ENCODE measurements at places on chromosomes 1 and 21. TPM values are rescaled to one million over a fixed set of nuclear protein-coding genes. Genes with fewer than 3 reads are reported as not detected.

The FOXO6 gene
- 1.4 TPM for total RNA-seq

The SHE gene
- total RNA-seq, result 44.1 TPM

DNA sequence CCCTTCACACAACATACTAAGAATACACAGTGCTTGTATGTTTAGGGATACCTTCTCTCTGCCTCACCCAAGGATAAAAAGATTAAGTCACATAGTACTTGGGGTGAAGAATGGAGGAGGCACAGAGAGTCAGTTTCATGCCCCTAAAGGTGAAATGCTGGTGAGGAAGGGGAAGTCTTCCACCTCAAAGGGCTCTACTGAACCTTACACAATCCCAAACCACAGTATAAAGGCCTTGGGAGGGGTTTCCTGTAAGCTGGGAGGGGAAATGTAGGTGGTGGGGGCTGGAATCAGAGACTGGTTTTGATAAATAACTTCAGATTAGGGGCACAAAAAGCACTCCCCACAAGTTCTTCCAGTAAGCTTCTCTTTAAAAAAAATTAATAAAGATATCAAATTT is 3.5 kb downstream of the MINDY1 start:
- H3K27me3 ChIP-seq, result no peaks in the 10 kb centered on the region
- H3K4me3 ChIP-seq, result no peak overlapping the region
- no peaks in the 10 kb centered on the region for H3K36me3 ChIP-seq

DNA sequence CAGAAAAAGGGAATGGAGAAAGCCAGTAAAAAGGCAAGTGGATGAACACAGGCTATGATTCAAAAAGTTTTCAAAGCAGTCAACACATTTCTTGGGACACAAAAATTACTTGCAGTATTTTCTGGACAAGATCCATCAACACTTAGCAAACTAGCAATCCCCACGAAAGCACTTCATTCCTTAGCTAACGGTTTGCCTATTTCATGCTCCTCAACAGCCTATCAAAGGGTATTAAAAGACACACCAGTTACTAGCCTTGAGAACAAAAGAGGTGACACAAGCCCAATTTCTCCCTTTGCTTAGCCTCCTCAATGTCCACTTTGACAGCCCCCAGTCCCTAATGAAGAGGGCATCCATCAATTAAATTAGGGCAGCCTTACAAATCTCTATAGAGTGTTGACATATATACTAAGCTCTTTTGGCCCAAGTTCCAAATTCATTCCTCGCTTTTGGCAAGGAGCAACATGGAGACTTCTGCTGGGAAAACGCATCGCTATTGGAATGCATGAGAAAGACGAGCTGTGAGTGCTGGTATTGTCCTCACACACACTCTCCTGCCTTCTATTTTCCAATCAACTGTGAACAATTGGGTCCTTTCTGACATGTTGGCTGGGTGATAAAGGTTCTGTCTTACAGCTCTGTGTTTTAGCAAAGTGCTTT is 180.0 kb downstream of the TNR start:
- no peaks in the 10 kb centered on the region for H3K27me3 ChIP-seq
- H3K4me1 ChIP-seq, result no peaks in the 10 kb centered on the region
- H3K27ac ChIP-seq, result no peak overlapping the region
- H3K36me3 ChIP-seq, result no peaks in the 10 kb centered on the region

DNA sequence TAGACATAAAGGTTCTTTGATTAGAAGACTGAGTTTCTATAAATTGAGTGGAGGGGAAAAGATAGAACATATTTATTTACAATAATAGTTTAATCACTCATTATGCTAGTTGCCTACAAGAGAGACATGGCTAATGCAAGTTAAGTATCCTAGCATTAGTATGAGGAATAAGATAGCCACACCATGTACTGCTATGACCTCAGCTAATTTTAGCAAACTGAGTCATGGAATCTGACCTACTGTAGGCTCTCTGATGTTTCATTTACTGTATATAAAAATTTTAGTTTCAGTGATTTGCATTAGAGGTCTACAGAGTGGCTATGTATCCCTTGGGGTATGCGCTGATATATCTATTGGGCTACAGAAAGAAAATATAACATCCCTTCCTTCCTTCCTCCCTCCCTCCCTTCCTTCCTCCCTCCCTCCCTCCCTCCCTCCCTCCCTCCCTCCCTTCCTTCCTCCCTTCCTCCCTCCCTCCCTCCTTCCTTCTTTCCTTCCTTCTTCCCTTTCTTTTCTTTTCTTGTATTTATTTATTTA is 5.8 kb downstream of the AGL start:
- H3K36me3 ChIP-seq, result no peaks in the 10 kb centered on the region
- no peak overlapping the region for H3K4me3 ChIP-seq

DNA sequence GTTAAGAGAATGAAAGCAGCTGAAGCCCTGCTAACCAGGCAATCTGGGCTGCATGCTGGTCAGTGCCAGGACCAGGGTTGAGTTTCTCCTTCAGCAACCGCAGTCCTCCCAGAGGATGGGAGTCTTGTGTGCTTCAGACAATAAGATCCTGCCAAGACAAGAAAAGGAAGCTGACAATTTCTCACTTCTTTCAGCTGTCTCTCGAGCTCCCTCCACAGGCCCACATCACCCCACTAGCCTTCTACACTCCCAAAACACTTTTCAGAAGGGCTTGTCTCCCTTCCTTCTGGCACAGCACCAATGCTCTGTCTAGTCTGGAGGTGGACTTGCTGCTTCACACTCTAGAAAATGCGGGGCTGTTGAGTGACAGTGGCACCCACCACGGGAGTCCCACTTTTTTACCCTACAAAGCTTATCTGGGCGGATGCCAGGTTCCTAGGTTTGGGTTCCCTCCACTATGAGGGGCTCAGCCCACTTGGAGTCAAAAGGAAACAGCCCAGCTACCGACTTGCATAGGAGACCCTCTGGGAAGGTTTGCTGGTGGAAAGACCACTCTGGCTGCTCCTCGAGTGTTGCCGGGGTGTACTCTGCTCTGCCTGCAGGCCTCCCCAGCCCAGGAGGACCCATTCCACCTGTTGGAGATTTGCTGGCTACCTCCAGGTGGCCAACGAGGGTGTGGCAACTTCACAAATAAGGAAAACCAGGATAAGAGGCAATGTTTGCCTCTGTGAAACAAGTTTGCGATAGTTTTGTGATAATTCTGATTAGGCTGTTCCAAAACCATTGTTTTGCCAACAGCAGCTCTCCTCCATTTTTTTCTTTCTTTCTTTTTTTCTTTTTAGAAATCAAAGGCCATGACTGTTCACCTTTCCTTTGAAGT is 68.9 kb downstream of the TENT5C start:
- H3K27ac ChIP-seq, result peak overlapping the region; percentile 7
- H3K4me1 ChIP-seq, result peaks cover 10% of the 10 kb centered on the region
- no peak overlapping the region for H3K4me3 ChIP-seq
- H3K27me3 ChIP-seq, result no peaks in the 10 kb centered on the region
- no peaks in the 10 kb centered on the region for H3K36me3 ChIP-seq

DNA sequence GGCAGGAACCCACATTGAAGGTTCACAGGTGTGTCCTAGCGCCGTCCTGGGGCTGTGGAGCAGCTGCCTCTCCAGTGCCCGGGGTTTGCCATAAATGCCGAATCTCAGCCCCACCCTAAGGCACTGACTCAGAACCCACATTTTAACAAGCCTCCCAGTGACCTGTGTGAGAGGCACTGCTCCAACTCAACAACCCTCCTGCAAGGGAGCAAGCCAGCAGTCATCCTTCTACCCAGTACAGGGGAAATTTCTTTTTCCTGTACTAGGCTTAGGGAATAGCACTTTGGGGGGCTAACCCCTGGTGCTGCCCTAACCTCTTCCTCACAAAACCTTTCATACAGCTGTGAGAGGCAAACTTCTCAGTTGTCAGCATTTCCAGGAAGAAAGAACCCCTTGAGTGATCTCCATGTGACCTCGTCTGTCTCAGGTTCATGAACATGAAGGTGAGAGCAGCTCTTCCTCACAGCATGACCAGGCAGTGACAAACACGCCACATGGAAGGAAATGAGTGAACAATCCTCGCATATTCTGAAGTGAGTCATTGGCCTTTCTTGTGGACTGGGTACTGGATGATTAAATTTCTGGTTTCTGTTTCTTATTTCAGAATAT is 11.4 kb upstream of the BCAR3 start:
- no peaks in the 10 kb centered on the region for H3K27me3 ChIP-seq
- peaks cover 2% of the 10 kb centered on the region for H3K4me1 ChIP-seq
- DNase-seq, result no peak
- H3K36me3 ChIP-seq, result no peaks in the 10 kb centered on the region
- no peak overlapping the region for H3K4me3 ChIP-seq

DNA sequence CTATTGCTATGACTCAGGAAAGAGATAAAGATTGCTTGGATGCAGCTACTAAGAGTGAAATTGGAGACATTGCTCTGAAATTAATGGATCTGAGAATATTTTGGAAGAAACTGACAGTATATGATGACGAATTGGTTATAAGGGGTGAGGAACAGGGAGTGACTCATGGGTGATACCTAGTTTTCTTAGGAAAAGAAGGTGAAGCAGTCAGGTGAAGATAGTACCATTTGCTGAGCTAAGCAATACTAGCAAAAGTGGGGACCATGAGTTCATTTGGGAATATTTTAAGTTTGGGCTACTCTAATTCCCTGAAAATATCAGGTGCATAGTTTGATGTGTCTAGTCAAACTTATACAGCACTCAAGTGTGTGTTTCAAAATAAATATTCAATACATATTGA is 260.1 kb upstream of the NFIA start:
- no peak for DNase-seq
- H3K27me3 ChIP-seq, result no peaks in the 10 kb centered on the region
- no peaks in the 10 kb centered on the region for H3K36me3 ChIP-seq
- H3K27ac ChIP-seq, result no peak overlapping the region
- no peaks in the 10 kb centered on the region for H3K4me1 ChIP-seq
- no peak overlapping the region for H3K4me3 ChIP-seq

- H3K4me3 ChIP-seq, result no peak overlapping the region
- H3K27me3 ChIP-seq, result no peaks in the 10 kb centered on the region
- no peaks in the 10 kb centered on the region for H3K4me1 ChIP-seq
- H3K36me3 ChIP-seq, result no peaks in the 10 kb centered on the region
- no peak for DNase-seq
- H3K27ac ChIP-seq, result no peak overlapping the region
Measured at GRCh38 chr1:82934074-82934473, 1064.9 kb downstream of the TTLL7 start.

- no peak for DNase-seq
- no peak overlapping the region for H3K27ac ChIP-seq
- no peaks in the 10 kb centered on the region for H3K27me3 ChIP-seq
- H3K36me3 ChIP-seq, result no peaks in the 10 kb centered on the region
- H3K4me1 ChIP-seq, result no peaks in the 10 kb centered on the region
Measured at GRCh38 chr21:20443558-20444155, 554.6 kb upstream of the NCAM2 start.

DNA sequence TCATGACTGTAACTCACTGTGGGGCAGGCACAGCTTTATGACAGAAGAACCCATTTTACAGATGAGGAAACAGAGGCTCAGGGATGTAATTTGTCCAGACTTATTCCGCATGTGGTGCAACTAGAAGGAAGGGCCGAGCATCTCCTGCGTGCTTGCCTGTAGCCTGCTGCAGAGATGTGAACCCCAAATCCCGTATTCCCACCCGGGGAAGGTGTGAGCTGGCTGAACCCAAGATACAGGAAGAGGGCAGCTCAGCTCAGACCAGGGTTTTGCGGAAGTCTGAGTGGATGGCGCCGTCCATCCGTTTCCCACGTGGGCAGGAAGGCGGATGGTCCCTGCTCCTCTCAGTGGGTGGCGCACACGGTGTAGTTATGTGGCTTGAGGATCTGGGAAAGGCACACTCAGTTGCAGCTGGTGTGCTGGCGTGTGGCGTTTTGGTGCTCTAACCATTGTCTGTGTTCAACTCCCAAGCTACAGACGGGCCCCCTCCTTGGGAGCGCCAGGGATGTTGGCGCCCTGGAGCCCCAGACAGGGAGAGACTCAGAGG is 1.2 kb downstream of the CROCC start:
- H3K4me1 ChIP-seq, result no peaks in the 10 kb centered on the region
- DNase-seq, result peak; percentile 58
- H3K27me3 ChIP-seq, result no peaks in the 10 kb centered on the region
- no peak overlapping the region for H3K27ac ChIP-seq
- no peak overlapping the region for H3K4me3 ChIP-seq
- H3K36me3 ChIP-seq, result no peaks in the 10 kb centered on the region
